ENCODE measurements at places on chromosomes 12 and 14. TPM values are rescaled to one million over a fixed set of nuclear protein-coding genes. Genes with fewer than 3 reads are reported as not detected.

The CPM gene
- 4.3 TPM for total RNA-seq

The DTD2 gene
- 45.5 TPM for total RNA-seq

The KIF5A gene
- total RNA-seq = 0.11 TPM

The KLRC3 gene
- total RNA-seq = 1.2 TPM

The PTPN6 gene
- total RNA-seq = 21.2 TPM

The GALNT9 gene
- not detected for total RNA-seq

The PCED1B gene
- under 0.01 TPM for total RNA-seq

The SPIC gene
- total RNA-seq = not detected

The WNT1 gene
- 0.11 TPM for total RNA-seq

The CCDC175 gene
- not detected for total RNA-seq

The SLC10A1 gene
- not detected for total RNA-seq

The B4GALNT1 gene
- total RNA-seq = 0.22 TPM

The REP15 gene
- 0.65 TPM for total RNA-seq

The ANO2 gene
- total RNA-seq = 0.39 TPM

The HOXC12 gene
- total RNA-seq = not detected

The METTL17 gene
- 65.2 TPM for total RNA-seq

The SOX5 gene
- total RNA-seq = 1.1 TPM

The KLRC4 gene
- total RNA-seq = 1.2 TPM

The PKP2 gene
- 67.1 TPM for total RNA-seq

Measured in placental epithelial cell (primary cell).